Suprapubic skin (tissue), 4 donors: ENCODE measurements at places on chromosomes 12 and 14.

GRCh38 chr14:61661471-61662400, 33.6 kb upstream of the HIF1A start:
- DNase-seq: no peak

- no peak for DNase-seq
Measured at GRCh38 chr14:90179809-90180779, 76.3 kb upstream of the PSMC1 start.

GRCh38 chr14:74425525-74426201, 347 bp downstream of the SYNDIG1L start:
- DNase-seq: peak; percentile 74

GRCh38 chr12:109432431-109432830, 44.7 kb downstream of the KCTD10 start:
- DNase-seq: no peak
